NCI-H446 (cell line): ENCODE measurements at places on chromosomes 4 and X.

GRCh38 chr4:113646442-113646822, 115.1 kb downstream of the CAMK2D start:
- no peak for DNase-seq

DNA sequence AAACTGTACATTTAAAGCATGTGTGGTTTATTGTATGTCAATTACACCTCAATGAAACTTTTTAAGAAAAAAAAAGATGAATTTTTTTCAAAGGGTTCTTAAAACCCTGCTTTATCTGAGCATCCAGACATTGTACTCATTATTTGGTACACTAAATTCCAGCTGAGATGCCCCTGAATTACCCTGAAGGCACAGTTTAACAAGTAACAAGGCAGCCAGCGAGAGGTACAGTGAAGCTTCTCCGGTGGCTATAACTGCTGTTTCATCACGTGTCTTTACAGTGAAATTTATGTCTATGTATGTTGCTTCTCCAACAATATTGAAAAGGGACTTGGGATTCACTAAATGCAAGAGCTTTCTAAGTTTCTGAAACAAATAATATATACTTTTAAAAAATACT, 15.8 kb downstream of the SLC7A11 start:
- no peak for DNase-seq

- DNase-seq: no peak
Measured at GRCh38 chrX:65203545-65203944, 227.3 kb upstream of the ZC4H2 start.

GRCh38 chrX:129581904-129582303, 41.8 kb downstream of the OCRL start:
- no peak for DNase-seq

DNA sequence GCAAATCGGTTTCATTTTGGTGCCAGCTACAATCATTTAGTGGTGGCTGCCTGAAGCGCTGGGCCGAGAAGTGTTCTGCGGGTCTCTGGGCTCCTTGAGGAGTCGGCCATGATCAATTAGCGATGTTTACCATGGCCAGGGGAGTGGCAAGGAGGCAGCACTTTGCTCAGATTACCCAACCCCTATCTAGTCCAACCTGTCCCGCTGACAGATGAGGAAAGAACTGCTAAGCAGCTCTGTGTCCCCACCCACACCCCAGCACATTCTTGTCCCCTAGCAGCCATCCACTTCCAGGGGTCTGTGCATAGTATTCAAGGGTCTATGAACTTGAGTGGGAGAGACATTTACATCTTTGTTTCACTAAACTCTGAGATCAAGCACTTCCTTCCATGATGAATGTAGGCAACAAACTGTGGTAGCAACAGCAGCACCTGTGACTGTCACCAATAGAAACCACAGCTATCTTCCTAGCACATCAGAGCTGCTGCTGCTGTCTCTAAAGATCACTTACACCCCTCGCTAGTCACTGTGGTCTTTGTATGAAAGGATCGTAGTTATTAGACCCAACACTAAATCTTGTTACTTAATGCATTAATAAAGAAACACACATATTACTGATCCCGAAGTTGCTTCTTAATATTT, 331.6 kb downstream of the BCOR start:
- no peak for DNase-seq

DNA sequence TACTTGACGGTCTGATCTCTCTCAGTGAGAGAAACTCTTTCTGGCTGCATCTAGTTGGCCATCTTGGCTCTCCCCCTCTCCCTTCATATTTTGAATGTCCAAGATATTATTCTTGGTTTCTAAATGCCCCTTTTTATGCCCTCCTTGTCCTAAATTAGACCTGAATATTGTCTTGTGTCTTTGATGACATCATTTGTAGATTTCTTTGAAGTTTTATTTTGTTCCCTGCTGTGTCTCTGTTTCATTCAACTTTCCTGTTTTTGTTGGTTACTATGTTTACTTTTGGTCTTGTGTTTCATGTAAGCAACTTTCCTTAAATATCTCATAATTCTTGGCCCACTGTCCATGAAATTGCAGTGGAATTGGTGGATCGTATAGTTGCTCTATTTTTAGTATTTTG, 46.1 kb upstream of the PASD1 start:
- DNase-seq: no peak

GRCh38 chrX:98939456-98939855, 1470.6 kb downstream of the PCDH19 start:
- no peak for DNase-seq

GRCh38 chrX:129347291-129347690, 176.0 kb downstream of the SMARCA1 start:
- no peak for DNase-seq

- DNase-seq: peak; percentile 92
Measured at GRCh38 chr4:42570221-42570620, 86.7 kb downstream of the ATP8A1 start.

GRCh38 chr4:139222215-139222614, 45.2 kb upstream of the ELF2 start:
- no peak for DNase-seq

DNA sequence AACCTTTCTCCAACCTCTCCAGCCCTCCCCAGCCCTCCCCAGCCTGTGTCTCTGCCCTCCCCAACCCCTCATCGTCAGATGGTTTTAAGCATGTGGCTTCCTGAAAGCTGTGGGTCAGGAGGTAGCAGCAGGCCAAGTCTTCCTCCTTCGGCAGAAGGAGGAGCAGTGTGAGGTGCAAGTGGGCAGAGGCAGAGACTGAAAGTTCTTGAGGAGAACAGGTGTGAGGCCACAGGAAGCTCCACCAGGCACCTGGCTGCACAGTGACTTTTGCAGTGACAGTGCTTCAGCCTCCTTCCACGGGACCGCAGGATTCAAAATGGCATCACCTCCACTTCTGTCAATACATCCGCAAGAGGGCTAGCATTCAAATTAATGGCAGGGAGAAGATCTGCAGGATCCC, 203.9 kb upstream of the LEF1 start:
- DNase-seq: no peak
